ENCODE measurements at places on chromosomes 4 and X. TPM values are rescaled to one million over a fixed set of nuclear protein-coding genes. Genes with fewer than 3 reads are reported as not detected.

NDNF gene
- 11.8 TPM for total RNA-seq

GRIA3 gene
- total RNA-seq = 38.5 TPM

TCEAL3 gene
- total RNA-seq = 21.0 TPM

PRR32 gene
- not detected for total RNA-seq

BLOC1S4 gene
- 9.9 TPM for total RNA-seq
